CD4-positive, alpha-beta T cell treated with Interleukin-1 beta for 1 hour (primary cell): ENCODE measurements at places on chromosomes 5 and 9.

DNA sequence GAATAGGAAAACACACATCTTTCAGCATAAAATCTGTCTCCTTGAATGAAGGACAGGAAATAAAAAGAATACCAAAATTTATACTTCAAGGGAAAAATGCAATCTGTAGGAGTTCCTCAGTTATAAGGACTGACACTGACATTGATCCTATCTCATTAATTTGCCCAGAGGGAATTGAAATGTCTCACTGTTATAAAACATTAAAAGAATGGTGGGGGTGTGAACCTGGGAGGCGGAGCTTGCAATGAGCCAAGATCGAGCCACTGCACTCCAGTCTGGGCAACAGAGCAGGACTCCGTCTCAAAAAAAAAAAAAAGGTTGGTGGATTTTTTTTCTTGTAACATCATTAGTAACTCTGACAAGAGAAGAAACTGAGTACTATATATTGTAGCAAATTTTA, 60.8 kb downstream of the TTLL11 start:
- no peak for DNase-seq

- DNase-seq: no peak
Measured at GRCh38 chr9:134563397-134563796, 78.2 kb upstream of the COL5A1 start.

GRCh38 chr5:168660691-168661090, 81.5 kb upstream of the PANK3 start:
- no peak for DNase-seq

GRCh38 chr5:29780401-29780800, 1413.1 kb upstream of the CDH6 start:
- no peak for DNase-seq

GRCh38 chr5:140293091-140293848, 9.6 kb downstream of the PFDN1 start:
- DNase-seq: no peak

GRCh38 chr9:99070681-99071080, 34.2 kb upstream of the TGFBR1 start:
- no peak for DNase-seq

- DNase-seq: no peak
Measured at GRCh38 chr5:171863935-171864334, 78.3 kb downstream of the SMIM23 start.

DNA sequence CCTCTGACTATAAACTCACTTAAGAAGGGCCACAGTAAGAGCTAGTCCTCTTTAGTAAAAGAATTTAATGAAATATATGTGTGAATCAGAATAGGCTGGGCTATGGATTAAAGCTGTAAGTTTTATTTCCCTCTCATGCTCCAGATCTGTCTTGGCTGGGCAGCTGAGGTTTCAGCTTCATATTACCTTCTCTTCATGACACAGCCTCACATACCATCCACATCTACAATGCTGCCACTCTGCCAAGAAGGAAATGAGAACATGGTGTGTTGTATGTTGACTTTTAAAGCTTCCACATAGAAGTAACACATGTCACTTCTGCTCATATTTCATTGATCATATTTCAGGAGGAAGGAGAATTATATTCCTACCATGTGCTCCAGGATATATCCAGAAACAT, 776.0 kb upstream of the ACO1 start:
- no peak for DNase-seq

- no peak for DNase-seq
Measured at GRCh38 chr9:38727497-38728001, 7.6 kb upstream of the FAM240B start.

DNA sequence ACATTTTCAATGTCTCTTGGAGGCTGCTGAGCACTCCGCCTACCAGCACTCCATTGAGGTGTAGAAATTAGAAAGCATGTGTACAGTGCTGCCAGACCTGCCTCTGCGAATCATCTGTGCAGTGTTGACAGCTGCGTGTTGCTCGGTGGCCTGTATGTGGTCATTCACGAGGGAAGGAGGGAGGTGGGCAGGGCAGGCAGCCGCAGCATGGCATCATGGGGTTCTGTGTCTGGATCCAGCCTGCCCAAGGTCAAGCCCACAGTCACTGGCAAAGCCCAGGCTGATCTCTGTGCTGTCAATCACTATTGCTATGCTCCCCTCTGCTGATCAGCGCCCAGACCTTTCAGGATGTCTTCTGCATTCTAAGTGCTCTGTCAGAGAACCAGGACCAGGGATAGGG, 8.0 kb upstream of the PDZD2 start:
- no peak for DNase-seq

DNA sequence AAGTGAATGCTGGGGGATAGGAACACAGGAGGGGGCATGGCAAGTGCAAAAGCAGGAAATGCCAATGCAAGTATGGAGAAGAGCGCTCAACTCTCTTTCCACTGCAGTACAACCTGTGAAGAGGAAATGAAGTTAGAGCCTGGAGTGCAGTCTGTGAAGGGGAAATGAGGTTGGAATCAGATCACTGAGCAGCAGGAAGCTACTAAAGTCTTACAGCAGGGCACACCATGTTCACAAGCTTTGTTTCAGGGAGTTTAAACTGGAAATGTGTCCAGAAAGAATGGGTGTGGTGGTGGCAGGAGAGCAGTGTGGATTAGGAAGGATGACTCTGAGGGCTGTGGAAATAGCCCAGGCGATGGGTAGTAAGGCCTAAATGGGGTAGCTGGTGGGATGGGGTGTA, 15.4 kb downstream of the ARHGEF37 start:
- DNase-seq: no peak

- no peak for DNase-seq
Measured at GRCh38 chr9:69147041-69147834, 26.8 kb upstream of the TJP2 start.

DNA sequence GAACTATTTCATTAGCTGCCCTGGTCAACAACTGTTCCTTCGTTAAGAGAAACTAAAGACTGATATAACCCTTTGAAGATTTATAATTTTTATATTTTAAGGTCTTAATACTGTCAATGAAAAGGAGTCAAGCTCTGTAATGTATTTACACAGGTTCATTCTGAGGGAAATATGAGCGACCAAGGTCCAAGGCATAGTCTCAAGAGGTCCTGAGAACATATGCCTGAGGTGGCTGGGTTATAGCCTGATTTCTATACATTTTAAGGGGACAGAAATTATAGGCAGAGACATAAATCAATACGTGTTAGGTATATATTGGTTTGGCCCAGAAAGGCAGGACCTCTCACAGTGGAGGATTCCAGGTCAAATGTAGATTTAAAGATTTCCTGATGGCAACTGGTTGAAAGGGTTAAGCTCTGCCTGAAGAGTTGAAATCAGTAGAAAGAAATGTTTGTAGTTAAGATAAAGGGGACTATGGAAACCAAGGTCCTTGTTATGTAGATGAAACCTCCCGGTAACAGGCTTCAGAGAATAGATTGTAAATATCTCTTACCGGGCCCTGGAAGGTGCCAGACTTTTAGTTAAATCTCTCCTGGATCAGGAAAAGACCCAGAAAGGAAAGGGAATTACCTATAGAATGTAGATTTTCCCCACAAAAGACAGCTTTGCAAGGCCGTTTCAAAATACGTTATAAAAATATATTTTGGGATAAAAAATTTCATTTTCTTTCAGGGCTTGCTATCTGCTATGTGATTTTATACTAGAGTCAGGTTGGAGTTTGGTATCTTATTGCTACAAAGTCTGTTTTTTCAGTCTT, 107.3 kb upstream of the PRLR start:
- DNase-seq: no peak

DNA sequence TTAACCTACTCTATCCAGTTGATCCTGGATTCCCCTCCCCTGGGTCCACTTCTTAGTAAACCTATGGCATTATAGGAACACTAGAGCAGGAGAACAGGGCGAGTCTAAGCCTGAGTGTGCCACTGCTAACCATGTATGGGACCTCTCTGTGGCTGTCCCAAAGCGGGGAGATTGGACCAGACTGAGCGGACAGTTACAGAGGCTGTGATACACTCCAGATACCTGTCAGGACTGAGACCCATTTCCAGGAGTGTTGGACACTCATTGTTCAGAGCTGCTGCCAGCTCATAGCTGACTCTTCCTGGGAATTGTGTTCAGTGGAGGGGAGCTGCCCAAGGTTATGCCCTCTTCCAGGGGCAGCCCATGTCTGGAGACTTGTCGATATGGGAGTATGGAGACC, 11.9 kb upstream of the LTC4S start:
- DNase-seq: no peak

- DNase-seq: no peak
Measured at GRCh38 chr5:100406640-100407039, 128.5 kb upstream of the FAM174A start.

DNA sequence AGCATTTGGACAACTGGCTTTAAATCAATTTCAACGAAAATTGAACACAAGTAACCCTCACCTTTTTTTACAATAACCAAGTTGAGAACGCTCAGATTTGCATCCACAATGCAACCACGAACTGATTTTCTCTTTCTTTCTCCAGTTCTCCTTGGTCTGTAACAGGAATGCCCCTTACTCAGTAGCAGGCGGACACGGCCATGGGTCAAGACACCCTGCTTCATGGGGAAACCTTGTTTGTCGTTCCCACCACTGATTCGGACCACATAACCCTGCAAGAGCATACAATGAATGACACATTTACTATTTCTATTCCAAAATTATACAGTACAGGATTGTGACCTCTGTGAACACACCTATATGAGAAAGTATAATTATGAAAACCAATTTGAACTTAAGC, 1.4 kb downstream of the RPS6 start:
- DNase-seq: no peak

DNA sequence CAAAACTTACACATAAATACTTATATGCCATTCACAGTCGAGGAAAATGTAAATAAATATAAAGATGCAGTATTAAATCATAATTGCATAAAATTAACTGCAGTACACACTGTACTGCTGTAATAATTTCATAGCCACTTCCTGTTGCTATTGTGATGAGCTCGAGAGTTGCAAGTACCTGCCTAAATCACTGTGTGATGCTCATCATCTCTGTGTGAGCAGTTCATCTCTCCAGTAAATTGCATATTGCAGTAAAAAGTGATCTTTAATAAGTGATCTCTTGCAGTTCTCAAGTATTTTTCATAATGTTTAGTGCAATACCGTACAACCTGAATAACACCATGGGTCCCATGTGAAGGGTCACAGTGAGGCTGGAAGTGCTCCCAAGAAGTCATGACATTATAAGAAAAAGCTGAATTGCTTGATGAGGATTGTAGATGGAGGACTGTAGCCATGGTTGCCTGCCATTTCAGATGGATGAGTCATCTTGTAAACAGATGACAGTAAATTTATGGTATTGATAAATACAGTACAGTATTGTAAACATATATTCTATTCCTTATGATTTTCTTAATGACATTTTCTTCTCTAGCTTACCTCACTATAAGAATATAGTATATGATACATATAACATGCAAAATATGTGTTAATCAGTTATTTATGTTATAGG, 34.9 kb downstream of the SYK start:
- no peak for DNase-seq

DNA sequence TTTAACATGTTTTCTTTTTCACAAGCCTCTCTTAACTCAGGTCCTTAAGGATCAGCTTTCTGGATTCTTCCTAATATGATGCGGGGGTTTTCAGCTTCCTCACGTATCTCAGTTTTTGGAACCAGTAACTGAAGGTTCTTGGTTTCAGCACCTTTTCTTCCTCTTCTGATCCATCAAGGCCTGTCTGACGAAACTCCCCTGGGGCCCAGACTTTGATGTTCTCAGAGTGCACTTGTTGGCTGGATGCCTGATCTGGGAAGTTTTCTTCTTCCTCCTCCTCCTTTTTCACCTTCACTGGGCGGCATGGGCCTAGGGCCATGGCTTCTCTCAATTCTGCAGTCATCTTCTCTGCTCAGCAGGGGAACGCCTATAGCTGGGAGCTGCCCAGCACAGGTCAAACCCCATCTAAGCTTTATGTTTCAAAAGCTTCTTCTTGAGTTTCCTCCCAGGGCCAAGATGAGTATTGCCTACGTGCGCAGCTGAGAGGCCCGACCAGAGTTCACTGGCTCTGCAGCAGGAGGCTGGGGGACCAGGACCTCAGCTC, 44.8 kb downstream of the GHR start:
- no peak for DNase-seq

- no peak for DNase-seq
Measured at GRCh38 chr5:110203661-110204060, 513.9 kb downstream of the MAN2A1 start.

GRCh38 chr9:2257248-2257929, 242.2 kb downstream of the SMARCA2 start:
- no peak for DNase-seq

GRCh38 chr9:98551511-98552286, 157.0 kb downstream of the GABBR2 start:
- DNase-seq: no peak

- no peak for DNase-seq
Measured at GRCh38 chr9:84383178-84383577, 42.6 kb upstream of the SLC28A3 start.

DNA sequence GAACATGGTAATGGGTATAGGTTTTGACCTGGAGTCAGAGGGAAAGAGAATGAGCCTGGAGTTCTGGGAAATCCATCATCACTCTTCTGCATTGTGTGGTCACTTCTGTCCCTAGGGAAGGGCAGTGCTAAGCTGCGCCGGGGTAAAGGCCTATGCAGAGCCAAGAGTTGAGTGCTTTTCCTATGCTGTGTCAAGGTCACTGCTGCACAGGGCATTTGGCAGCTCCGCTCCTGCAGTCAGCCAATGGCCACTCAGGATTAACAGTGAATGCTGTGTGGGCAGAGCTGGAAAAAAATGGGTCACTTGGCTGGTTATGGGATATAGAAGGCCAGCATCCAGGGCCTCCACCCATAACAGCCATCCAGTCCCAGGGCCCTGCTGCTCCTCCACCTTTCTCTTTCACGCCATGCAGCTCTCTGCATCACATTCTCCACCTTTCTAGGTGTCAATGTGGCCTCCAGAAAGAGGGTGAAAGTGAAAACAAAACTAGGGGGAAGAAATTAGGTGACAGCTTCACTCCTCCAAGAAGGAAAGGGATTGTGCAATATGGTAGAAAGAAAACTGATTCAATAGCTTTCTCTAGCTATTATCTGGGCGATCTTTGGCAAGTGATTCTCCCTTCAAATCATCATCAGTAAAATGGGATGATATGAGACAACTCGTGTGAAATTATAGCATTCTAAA, 279.3 kb upstream of the ANKRD55 start:
- no peak for DNase-seq

- no peak for DNase-seq
Measured at GRCh38 chr9:103991698-103992097, 102.4 kb upstream of the SMC2 start.

DNA sequence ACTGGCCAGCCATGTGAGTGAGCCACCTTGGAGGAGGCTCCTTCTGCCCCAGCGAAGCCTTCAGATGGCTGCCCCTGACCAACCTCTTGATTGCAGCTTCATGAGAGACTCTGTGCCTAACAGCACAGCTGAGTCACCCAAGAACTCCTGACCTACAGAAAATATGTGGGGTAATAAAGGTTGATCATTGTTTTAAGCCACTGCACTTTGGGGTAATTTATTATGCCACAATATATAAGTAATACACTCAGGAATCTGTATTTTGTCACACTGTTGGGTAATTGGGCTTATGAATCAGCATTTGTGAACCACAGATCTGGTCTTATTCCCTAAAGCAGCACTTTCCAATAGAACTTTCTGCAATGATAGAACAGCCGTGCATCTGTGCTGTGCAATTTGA, 24.4 kb upstream of the VDAC1 start:
- DNase-seq: no peak
